T-helper 1 cell (primary cell): ENCODE measurements at places on chromosomes 13 and 19.
A peak's percentile ranks its signal among the peaks of the same experiment; 100 is the strongest.

DNA sequence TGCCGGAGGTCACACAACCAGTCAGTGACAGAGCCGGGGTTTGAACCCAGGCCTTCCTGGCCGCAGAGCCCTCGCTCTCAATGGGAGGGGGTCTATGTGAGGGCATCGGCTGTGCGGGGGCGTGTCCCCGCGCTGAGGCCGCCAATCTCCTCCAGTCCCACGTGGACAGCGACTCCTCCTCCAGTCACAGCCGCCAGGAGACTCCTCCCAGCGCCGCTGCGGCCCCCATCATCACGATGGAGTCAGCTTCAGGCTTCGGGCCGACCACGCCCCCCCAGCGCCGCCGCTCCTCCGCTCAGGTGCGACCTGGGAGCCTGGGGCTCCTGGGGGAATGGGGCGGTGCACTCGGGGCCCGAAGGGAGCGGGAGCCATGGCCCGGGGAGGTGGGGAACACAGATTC is 6.0 kb downstream of the SPRED3 start:
- peak; percentile 58 for DNase-seq

- DNase-seq, result no peak
Observed at GRCh38 chr19:3142292-3142670, 6.4 kb downstream of the GNA15 start.

GRCh38 chr13:106374631-106375030 is 160.8 kb downstream of the EFNB2 start:
- DNase-seq, result no peak

- DNase-seq, result no peak
Observed at GRCh38 chr13:27967736-27968315, 1.3 kb downstream of the CDX2 start.

GRCh38 chr19:14006766-14007562 is 844 bp upstream of the RFX1 start:
- DNase-seq, result no peak

DNA sequence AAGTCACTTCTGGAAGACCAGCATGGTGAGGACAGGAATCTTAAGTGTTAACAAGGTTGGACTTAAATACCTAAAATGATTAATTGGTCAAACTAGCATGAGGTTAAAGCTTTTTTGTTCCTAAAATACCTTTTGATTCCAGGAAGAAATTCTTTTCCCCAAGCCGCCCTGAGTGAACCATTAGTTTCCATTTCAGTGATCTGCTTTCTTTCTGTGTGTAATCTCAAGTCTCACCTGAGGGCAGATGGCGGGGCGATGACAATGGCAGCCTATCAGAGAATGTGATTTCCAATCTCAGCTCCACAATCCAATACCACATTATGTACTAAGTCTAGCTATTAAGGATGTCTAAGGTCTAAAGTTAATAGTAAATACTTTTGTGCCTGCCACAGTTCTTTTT is 390.9 kb upstream of the SGCG start:
- DNase-seq, result no peak

GRCh38 chr19:46951171-46951986 is 68.3 kb upstream of the NPAS1 start:
- DNase-seq, result no peak

DNA sequence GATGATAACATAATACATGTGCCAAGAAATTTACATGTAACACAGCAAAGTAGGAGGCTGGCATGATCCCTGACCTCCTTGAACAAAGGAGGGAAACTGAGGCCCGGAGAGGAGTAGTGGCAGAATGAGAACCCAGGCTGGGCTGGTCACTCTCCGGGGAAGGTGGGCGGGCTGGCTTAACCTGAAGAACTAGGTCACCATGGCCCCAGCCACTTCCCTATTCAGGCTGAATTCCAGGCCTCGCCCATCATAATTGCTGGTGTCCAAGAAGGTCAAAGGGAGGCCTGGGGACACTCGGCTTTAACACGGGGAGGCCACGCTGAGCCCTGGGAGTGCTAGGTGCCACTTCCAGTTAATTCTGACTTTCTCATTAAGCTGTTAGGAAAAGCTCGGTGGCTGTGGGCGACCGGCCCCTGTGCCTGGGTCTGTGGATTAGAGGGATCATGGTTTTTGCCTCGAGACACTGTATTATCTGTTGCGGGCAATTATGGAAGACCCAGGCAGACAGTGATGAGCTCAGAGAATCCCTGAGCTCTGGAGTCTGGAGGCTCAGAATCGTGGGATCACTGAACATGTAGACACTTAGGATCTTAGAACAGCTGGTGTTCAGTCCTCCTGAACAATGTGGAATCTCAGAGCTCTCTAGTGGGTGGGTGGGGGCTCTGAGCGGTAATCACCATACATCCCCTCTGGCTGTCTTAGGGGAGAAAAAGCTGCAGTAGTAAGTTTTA is 5.0 kb upstream of the TINCR start:
- no peak for DNase-seq

DNA sequence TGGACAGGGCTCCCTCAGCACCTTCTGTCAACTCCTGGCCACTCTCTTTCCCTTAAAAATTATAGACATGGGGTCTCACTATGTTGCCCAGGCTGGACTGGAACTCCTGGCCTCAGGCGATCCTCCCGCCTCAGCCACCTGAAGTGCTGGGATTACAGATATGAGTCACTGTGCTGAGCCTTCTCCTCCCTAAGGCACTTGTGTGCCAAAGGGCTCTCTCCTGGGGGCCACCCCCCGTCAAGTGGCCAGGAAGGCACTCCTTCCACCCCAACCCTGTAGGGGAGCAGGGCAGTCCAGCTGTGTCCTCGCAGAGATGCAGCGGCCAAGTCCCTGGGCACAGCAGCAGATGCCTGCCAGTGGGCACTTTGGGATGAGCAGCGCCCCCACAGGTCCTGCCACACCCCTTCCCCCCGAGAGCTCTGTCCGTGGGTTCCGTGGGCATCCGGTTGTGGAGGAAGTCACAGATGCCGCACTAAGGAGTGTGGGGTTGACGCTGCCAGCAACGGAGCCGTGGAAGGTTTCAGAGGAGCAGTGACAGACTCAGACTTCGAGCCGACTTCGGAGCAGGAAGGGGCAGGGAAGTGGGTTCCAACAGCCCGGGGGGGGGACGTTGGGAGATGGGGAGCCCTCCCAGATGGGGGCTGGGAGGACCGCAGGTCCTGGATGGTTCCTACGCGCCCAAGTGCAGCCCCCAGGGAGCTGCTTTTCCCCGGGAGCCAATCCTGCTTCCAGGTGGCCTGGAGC is 3.3 kb upstream of the UQCR11 start:
- no peak for DNase-seq

- DNase-seq, result peak; percentile 43
Observed at GRCh38 chr19:33430674-33431277, 57.3 kb downstream of the CEBPG start.

DNA sequence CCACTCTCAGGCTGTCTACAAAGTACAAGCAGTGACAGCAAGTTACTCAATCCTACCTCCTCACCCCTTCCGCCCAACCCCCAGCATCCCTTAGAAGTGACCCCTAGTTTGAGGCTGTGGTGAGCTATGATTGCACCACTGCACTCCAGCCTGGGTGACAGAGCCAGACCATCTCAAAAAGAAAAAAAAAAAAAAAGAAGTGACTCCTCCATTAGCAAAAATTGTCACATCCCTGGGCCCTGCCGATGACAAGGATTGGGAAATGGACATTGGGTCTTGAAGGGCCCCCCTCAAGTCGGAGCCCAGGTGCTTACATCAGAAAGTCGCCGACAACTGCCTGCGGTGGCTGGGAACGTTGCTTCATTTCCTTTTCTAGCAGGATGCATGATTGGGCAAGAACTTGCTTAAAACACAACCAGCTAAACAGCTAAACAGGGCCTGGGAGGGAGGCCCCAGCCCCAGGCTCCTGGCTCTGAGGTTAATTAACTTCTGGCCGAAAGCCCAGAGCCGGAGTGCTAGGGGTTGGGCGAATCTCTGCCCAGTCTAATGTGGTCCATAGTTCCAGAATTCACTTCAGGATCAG is 15.3 kb downstream of the RAB3D start:
- peak; percentile 93 for DNase-seq

- no peak for DNase-seq
Observed at GRCh38 chr13:52945348-52945747, 83.3 kb upstream of the OLFM4 start.

DNA sequence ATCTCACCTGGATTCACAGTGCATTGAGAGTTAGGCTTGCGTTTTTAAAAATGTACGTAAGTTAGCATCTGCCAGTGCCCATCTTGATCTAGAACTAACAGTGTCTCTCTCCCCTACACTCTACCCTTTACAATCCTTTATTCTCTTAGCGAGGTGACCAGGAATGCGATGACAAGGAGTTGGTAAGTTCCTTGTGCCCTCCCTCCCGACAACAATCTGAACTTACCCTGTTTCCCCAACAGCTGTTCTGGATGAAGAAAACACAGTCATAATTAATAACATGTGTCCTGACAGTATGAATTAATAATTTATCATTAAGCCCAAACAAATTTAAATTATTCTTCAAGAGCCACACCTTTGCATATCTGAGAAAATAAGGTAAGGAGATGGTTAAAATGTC is 6.3 kb downstream of the TSHZ3 start:
- no peak for DNase-seq

GRCh38 chr13:71148396-71148795 is 718.6 kb downstream of the DACH1 start:
- no peak for DNase-seq

GRCh38 chr19:1017115-1017905 is 3.6 kb downstream of the TMEM259 start:
- DNase-seq, result no peak

DNA sequence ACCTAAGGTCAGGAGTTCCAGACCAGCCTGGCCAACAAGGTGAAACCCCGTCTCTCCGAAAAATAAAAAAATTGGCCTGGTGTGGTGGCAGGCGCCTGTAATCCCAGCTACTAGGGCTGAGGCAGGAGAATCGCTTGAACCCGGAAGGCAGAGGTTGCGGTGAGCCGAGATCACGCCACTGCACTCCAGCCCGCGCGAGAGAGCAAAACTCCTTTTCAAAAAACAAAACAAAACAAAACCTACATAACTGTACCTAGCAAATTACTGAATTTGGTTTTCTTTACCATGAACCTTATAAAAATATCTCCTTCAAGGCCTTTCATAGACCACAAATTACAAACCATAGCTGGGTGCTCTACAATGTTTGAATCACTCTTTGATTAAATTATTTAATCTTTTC is 760 bp downstream of the ZNF91 start:
- peak; percentile 31 for DNase-seq

GRCh38 chr19:15137777-15138176 is 30.6 kb downstream of the SYDE1 start:
- DNase-seq, result no peak
